ENCODE measurements at places on chromosomes 12 and 14.

DNA sequence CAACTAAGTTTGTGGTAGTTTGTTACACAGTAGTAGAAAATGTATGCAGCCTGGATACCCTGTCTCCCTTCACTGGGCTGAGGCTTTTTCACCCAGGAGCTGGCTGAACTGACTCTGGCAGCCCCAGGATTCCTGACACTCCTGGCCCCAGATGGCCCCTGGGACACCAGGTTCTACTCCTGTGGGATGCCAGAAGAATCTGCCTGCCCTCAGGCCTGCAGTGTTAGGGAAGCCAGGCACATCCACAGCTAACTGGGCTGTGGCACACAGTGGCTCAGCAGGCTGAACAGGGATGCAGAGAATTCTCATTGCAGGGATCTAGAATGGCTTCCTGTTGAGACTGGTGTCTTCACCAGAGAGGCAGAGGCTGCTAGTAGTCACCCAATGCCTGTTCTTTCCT lies 8.5 kb downstream of the IFI27 start:
- DNase-seq: no peak

DNA sequence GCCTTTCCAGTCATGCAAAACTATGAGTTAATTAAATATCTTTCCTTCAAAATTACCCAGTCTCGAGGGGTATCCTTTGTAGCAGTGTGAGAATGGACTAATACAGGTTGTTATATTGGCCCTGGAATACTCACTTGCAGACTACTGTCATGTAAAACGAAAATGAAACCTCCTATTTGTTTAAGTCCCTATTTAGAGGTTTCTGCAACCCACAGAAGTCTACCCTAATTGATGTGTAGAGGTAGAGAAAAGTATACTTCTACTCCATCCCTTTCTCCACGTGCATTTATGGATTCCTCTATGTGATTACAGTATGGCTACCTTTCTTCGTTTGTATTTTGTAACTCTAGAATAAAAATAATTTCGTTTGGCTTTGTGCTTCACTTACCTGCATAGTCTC lies 371.1 kb downstream of the FSCB start:
- no peak for DNase-seq

DNA sequence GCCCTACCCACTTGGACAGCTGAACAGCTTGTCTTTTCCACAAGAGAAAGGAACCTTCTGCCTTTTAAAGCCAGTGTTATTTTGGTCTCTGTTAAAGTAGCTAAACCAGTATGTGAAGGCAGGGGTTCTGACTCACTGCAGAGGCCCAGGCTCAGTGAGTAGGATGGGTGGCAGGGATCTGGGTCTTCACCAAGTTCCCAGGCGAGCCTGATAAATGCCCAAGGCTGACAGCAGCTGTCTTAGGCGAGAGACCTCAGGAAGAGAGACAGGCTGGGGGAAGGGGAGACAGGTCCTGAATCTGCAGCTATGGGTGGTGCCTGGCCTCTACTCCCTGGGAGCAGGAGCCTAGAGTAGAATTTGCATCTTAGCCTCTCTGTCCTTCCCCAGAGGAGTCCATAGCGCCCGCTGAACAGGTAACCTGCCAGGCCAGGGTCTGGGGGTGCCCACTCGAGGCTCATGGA lies 18.1 kb upstream of the KIF26A start:
- DNase-seq: no peak

DNA sequence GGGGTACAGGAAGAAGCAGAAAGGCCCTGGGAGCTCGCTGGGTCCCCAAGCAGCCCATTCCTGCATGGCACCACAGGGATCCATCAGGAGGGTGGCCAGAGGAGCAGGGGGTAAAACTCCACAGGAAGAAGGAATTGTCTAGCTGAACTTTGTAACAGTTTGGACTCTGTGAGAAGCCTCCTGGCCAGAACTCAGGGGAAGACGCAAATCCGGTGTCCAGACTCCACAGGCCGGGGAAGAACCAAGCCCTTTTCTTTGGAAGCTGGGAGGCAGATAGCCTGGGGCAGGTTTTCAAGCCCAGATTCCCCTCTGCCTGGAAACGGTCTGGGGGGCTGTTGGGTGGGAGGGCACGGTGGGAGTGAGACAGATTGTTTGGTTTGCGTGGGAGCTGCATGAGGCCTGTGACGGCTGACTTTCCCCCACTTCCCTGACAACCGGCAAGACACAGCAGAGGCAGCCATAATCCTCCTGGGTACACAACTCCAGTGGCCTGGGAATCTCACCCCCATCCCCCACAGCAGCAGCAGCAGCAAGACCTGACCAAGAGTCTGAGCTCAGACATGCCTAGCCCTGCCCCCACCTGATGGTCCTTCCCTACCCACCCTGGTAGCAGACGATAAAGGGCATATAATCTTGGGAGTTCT lies 16.7 kb downstream of the GPHB5 start:
- DNase-seq: no peak

DNA sequence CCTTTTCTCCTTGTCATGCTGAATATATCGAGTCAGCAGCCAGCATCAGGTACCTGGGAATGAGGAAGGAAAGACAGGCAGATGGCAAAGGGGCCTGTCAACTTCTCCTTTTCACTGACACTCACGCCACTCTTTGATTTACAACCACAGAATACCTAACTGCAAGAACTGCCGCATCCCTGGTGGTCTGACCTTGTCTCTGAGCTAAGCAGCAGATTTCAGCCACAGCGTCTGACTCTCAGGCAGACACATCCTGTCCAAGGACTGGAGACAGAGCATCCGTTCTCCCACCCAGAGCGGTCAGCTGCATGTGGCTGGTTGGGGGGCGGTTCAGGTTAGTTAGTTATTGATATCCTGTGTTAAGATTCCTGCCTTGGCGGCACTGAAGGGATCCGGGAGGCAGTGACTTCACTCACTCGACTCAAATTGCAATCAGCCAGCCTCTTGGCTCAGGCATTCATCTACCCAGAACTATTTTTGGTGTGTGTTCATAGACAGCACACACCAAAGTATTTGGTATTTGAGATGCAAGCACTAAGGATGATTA lies 11.2 kb upstream of the MAP1LC3B2 start:
- no peak for DNase-seq

DNA sequence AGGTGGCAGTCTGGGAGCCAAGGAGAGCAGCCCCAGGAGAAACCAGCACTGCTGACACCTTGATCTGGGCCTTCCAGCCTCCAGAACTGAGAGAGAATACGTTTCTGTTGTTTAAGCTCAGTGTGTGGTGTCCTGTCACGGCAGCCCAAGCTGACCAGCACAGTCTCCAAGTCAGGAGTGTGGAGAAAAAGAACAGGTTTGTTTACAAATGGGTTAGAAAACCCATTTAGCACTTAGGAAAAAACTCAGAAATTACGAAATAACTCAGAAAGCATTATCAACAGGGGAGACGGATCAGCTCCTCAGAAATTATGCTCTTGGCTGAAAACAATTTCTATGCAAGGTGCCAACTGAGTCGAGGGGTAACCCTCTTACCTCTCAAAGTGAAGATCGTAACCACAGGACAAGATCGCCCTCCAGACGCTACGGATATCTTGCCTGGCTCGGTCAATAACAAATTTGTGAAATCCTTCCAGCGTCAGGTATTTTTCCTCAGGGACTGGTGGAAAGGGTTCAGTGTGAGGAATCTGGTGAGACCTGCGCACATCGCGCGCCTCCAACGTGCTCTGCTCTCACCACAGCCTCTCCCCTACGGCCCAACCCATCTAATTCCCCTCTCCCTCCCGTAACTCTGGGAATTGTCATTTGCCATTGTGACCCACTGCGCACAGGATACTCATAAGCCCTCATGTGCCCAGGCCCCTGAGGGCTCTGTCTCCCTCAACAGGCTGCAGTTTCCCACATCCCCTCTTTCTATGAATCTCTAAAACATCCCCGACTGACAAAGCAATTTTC lies 50.2 kb downstream of the TRAFD1 start:
- DNase-seq: no peak

DNA sequence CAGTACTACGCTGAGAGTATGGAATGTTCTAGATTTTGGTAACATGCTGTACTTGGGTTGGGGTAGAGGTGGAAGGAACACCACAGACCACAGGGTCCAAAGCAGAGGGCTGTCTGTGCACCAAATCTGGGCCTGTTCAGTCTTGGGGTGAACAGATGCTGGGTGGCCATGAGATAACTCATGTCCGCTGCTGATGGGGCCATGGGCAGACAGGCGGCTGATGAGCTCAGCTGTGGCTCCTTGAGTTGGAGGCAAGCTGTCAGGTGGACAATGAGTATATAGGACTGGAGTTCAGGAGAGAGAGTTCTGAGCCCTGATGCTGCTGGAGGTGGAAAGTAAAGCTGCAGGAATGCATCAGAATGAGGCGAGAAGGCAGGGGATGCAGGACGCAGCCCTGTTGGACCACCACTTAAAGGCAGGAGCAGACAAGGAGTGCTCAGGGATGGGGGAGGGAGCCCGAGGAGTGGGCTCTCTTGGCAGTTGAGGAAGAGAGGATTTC lies 6.2 kb downstream of the SMIM41 start:
- no peak for DNase-seq

DNA sequence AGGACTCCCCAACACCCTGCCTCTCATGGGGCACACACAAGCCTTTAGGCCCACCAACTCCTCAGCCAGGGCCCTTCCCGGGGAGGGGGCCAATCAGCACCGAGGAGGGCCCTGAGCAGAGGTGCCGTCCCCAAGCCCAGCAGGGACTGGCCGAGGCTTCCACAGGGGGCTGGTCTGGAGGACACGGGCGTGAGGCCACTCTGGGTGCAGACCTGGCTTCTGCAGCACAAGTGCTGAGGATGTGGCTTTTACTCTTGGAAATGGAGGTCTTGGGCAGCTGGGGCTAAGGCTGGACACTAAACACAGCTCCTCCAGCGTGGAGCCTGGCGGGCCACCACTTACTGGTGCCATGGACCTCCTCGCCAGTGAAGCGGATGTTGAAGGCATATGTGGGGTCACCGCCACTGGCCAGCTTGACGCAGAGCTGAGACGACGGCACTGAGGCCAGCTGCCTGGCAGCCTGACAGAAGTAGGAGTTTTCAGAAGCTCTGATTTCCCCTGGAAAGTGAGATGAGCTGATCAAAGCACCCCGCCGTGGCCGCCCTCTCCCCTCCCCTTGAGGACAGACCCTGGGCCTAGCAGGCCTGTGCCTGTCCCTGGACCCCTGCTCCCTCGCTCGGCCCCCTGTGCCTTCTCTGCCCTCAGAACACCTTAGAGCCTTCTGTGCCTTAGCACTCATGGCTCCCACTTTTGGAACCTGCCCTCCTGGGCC lies 44.0 kb downstream of the TRAFD1 start:
- no peak for DNase-seq

- no peak for DNase-seq
Measured at GRCh38 chr12:3236345-3237187, 159.4 kb downstream of the TSPAN9 start.

GRCh38 chr12:34393086-34393820 lies 371.0 kb downstream of the ALG10 start:
- DNase-seq: no peak

- no peak for DNase-seq
Measured at GRCh38 chr12:130460611-130461446, 123.1 kb downstream of the PIWIL1 start.

DNA sequence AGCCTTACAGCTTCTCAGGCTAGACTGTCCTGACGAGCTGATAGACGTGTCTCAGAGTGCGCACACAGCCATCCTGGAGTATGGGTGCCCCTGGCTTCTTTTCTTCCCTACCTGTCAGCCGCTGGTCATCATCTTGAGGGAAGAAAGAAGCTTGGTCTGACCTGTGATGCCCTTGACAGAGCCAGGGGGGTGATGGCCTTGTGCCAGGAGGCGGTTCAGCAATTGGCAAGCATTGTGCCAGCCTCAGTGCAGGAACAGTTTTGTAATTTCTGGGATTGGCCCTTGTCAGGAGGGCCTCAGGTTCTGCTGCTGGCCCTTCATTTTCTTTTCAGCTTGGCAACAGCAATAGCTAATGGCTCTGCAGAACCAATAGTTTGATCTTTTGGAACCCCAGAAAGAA lies 80.1 kb downstream of the ADCK1 start:
- DNase-seq: no peak

- DNase-seq: no peak
Measured at GRCh38 chr12:90085494-90086274, 377.0 kb upstream of the ATP2B1 start.

GRCh38 chr14:30131581-30132097 lies 204.0 kb upstream of the PRKD1 start:
- DNase-seq: no peak

- DNase-seq: no peak
Measured at GRCh38 chr12:65434737-65435136, 156.3 kb downstream of the MSRB3 start.

GRCh38 chr12:1929241-1929984 lies 11.0 kb upstream of the CACNA2D4 start:
- DNase-seq: no peak

- no peak for DNase-seq
Measured at GRCh38 chr12:95951515-95951914, 8.4 kb downstream of the AMDHD1 start.

GRCh38 chr12:51908876-51909592 lies 1.7 kb downstream of the ACVRL1 start:
- no peak for DNase-seq

- DNase-seq: no peak
Measured at GRCh38 chr14:91298576-91298975, 54.1 kb upstream of the GPR68 start.

- no peak for DNase-seq
Measured at GRCh38 chr14:106222731-106223130, 696.3 kb downstream of the TMEM121 start.

- no peak for DNase-seq
Measured at GRCh38 chr14:44720707-44721106, 213.6 kb upstream of the FSCB start.

DNA sequence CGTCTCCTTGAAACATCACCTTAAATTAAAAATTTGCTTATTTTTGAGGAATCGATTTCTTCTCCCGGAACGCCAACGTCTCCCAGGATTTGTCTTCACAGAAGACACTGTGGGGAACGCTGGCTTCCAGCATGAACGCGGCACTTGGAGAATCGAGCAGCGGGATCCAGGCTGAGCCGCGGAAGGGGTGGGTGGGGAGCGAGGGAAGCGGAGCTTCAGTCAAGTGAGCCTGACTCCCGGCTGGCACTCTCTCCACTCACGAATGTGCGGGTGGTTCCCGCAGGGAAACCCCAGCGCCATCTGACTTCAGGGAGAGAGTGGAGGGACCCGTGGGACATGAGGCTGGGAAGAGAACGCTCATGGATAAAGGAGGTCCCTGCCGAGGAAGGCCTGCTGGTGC lies 506.0 kb upstream of the TMEM132C start:
- no peak for DNase-seq

DNA sequence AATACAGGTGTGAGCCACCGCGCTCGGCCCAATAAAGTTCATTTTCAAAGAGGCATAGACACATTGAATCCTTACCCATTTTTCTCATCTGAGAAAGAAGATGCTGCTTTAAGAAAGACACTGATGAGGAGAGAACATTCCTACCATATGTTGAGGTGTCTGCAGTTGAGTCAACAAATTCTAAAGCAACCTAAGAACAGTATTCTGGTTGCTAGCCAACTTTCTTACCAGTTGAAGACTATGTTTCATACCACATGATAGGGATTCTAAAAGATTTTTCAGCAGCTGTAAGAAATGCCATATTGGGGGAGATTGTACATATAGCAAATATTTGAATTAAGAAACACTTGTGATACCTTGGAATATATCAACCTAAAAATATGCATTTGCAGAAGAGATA lies 160.1 kb downstream of the SRGAP1 start:
- no peak for DNase-seq

Measured in stimulated activated CD8-positive, alpha-beta memory T cell treated with anti-CD3 and anti-CD28 coated beads, Interleukin-4, amount 100 ng/mL, for 1 hour (primary cell).